ENCODE measurements at places on chromosomes 11 and 22. TPM values are rescaled to one million over a fixed set of nuclear protein-coding genes. Genes with fewer than 3 reads are reported as not detected.
A peak's percentile ranks its signal among the peaks of the same experiment; 100 is the strongest.

DNA sequence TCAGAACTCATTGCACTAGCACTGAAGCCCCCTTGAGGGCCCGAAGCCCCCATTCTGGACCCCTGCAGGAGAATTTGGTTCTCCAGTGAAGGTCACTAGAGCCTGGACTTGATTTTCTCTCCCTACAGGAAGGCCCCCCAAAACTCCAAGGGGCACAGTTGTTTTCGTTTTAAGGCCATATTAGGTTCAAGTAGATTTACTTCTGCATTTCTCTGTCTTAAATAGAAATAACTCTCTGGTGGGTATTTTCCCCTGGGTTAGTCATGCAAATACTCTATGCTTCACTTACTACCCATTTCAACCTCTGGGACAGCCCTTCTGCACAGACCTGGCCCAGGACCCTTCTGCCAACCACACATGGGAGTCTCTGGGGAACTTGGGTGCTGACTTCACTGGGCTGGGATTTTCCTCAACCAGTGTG, 41.6 kb downstream of the WEE1 start:
- no peak for DNase-seq

The PRRG4 gene
- total RNA-seq = 0.33 TPM

DNA sequence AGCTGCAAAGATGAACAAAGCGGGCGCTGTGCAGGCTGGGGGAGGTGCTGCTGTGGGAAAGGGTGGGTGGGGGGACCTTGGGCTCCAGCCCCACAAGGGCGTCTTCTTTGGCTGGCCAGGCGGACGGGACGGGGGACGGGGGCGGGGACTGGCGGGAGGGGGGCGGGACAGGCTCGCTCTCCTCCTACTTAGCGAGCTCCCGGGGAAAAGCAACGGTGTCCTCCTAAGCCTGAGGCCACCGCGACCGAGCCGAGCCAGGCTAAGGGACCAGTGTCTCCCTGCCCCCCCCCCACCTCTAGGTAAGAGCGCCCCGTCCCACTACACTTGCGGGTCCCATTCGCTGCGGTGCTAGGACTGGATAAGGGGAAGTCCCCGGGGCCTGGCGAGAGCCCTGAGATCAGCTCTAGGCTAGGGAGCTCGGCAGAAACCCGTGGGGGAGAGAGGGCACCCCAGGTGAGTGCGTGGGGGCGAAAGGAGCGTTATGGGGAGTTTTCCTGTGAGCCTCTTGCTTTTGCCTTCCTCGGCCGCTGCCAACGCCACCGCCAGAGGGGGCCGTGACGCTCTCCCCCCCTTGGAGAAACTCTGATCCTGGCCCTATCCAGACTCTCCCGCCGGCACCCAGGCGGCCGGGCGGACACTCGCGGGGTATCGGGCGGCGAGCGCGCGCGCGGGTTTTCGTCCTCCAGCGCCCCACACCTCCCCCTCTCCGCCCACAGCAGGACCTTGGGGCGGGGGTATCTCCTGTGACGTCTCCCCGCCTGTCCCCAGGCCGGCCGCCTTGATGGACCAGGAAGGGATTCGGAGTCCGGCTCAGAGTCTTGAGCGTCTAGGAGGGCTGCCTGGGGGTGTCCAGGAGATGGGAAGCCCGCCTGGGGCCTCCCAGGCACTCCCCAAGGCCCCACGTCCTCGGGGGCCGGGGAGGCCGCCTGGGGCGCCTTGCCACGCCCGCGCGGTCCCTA, at the start of gene PHLDB1:
Gene PHLDB1, plus strand, starts transcription at position 215 of the 959 bp plus-strand sequence. CDS start 6,222 bp downstream, outside the sequence.
- DNase-seq = peak; percentile 76

The ZNF280B gene
- total RNA-seq = 1.7 TPM

- no peak for DNase-seq
Observed at GRCh38 chr11:92259861-92260260, 35.2 kb downstream of the FAT3 start.

The ARHGAP42 gene
- total RNA-seq = 8.8 TPM

DNA sequence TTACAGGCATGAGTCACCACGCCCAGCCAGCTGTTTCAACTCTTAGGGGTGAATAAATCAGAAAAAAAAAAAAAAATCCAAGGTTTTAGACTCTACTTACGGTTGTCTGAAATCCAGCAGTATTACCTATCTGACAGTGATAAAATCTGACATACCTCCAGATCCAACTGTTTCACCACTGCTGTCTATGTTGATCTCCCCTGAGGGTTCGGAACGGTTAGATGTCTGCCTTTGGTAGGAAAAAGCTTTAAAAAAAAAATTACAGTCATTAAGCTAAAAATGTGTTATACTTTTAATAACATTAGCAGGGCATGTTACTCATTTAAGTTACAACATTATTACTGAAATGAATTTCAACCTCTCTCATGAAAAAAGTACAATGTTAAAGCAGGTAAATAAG, 21.1 kb downstream of the NCAPD3 start:
- no peak for DNase-seq

- no peak for DNase-seq
Observed at GRCh38 chr11:26330262-26330661, 1.7 kb upstream of the ANO3 start.

DNA sequence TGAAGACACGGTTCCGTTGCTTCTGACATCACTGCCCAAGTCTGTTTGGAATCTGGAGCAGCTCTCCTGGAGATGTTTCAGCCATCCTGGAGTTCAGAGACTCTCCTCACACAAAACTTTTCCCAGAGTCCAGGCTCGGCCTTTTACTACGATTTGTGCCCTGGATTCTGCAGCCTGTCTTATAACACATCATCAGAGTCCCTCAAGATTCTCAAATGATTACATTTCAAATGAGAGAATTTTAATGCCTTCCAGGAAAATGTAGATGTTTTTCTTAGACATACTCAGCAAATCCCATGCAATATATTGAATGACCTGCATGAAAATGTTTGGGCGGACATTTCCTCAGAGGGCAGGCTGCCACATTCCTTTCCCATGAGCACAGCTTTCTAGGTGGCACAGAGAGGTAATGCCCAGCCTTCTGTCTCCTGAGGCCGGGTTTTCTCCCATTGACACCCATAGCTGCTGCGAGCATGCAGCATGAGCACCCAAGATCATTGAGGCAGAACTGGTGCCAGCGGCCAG, 129.1 kb downstream of the SNX19 start:
- DNase-seq = peak; percentile 58

- no peak for DNase-seq
Observed at GRCh38 chr11:119794756-119795155, 65.8 kb upstream of the NECTIN1 start.

- DNase-seq = no peak
Observed at GRCh38 chr11:6393989-6394670, 3.9 kb downstream of the SMPD1 start.

- no peak for DNase-seq
Observed at GRCh38 chr11:13897646-13898276, 64.8 kb upstream of the SPON1 start.

- DNase-seq = no peak
Observed at GRCh38 chr11:100964435-100964834, 165.2 kb downstream of the PGR start.

The OSBP2 gene
- total RNA-seq = 22.5 TPM

GRCh38 chr11:44176546-44177213, 81.2 kb downstream of the EXT2 start:
- no peak for DNase-seq

The SESN3 gene
- total RNA-seq = 1.5 TPM

Data from HT1080 (cell line).